ENCODE measurements at places on chromosomes 2 and 18.

- DNase-seq = peak; percentile 2
Measured at GRCh38 chr2:236367506-236368289, 103.5 kb upstream of the ASB18 start.

DNA sequence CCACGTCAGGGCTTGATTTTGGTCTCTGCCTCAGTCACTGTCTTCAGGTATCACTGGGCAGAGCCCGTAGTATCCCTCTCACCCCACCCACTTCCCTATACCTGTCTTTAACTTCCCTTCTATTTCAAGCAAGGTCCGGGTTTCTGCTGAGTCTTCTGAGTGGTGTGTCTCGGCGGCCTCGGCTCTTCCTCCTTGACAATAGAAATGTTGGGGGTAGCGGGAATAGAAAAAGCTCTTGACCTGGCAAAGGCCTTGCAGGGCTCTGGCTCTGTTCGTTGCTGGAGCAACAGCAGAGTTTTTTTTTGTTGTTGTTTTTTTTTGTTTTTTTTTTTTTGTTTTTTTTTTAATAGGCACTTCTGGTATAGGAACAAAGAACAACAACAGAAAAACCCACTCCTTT lies 16.0 kb upstream of the IGFBP5 start:
- no peak for DNase-seq

GRCh38 chr2:143601828-143602227 lies 472.6 kb downstream of the ARHGAP15 start:
- DNase-seq = no peak

GRCh38 chr2:126515471-126515870 lies 140.5 kb upstream of the GYPC start:
- DNase-seq = no peak

- no peak for DNase-seq
Measured at GRCh38 chr18:22998344-22998743, 65.2 kb downstream of the RBBP8 start.

DNA sequence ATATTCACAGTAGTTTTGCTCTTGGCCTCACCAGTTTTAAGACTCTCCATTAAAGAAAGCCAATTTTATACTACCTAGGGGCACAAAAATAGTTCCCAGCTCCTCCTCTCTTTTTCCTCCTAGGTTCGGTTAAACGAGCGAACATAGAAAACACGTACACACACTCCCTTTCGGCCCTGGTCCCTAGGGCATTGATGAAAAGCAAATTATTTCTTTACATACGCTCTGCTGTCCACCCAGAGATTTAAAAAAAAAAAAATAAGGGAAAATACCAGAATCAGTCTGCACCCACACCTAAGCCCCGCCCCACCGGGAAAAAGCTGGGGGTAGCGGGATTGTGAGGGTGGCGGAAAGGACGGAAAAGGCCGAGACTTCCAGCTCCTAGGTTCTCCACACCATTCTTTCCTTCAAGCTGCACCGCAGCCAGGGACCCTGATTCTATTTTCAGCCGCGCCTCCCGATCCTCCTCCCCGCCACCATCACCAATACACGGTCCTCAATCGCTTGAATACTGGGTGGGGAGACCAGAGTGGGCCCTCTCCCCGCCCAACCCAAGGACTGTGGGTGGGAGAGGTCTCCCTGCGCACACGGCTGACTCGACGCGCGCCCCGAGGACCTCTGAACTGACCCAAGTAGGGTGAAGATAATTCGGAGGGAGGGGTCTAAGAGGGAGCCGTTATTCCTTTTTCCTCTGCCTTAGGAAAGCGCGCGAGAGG lies 769 bp downstream of the ATF2 start:
- peak; percentile 35 for DNase-seq

GRCh38 chr2:205177546-205177945 lies 504.8 kb upstream of the NRP2 start:
- DNase-seq = no peak

- no peak for DNase-seq
Measured at GRCh38 chr2:18094277-18094676, 215.8 kb downstream of the KCNS3 start.

DNA sequence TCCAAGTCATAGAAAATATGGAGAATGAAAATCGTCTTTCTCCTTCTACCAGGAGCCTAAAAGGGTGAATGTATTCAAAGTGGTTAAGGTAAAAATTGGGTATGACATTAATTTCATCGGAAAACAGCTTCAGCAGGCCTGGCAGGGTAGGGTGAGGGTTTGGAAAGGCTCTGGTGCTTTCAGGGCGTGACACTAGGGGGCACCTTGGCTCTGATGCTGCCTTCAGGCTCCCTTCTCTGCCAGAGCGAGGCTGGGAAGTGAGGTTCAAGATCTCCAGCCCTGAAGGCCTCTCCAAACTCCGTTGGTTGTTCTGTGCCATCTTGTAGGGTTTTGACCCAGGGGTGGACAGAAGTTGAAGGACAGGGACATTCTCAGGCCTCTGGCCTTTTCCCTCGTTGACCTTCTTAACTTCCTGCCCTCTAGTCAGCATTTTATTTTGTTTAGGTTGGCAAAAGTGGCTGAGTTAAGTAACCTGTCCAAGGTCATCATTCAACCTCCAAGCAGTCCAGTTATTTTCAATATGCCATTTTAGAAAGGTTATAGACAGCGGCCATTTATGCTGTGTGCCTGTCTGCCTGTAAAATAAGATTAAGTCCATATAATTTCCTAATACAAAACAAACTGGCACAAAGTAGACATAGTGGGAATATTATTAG lies 40.3 kb downstream of the EML6 start:
- DNase-seq = no peak

DNA sequence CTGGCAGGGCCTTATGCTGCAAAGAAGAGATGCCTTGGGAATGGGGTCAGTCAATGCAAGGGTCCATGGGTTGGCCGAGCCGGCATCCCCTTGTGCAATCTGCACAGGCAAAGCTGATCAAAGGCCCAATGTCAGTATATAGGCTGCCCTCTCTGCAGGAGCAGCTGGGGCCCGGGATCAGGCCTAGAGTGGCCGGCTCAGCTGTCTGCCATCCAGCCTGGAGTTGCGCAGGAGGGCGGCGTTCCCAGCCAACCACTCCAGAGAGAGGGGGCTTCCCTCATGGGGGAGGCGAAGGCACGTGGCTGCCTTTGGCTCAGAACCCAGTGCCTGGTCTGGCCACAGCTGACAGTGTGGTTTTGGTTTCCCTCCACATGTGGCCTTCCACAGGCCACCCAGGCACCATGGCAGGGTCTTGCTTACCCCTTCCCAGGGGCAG lies 3.9 kb downstream of the INPP5D start:
- no peak for DNase-seq

- no peak for DNase-seq
Measured at GRCh38 chr2:206040525-206040924, 45.4 kb downstream of the INO80D start.

DNA sequence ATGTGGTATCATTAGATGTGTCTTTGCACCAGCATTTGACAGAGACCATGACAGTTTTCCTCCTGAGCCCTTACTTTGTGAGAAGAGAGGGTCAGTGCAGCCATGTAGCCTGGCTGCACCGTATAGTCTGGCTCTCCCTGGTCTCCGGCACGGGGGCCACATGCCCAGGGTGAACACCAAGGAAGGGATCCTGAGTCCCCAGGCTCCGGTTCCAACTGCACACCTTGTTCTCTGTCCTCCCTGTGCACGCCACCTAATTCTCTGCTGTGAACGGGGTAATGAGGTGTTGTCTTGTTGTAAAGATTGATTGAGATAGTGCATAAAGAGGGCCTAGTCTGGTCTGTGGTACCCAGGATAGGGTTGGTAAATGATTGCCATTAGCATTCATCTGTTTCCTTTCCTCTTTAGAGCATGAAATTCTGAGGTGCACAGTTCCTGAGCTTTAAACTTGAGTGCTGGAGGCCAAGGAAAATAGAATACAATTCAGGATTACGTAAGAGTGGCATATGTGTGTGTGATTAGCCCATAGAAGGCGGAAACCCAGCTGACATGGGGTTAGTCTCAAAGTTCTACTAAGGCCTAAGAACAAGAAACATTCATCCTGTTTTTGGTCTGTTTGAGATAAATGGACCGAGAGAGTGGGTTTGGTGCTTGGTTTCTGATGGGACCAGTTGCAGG lies 55.5 kb downstream of the NCK2 start:
- DNase-seq = no peak

DNA sequence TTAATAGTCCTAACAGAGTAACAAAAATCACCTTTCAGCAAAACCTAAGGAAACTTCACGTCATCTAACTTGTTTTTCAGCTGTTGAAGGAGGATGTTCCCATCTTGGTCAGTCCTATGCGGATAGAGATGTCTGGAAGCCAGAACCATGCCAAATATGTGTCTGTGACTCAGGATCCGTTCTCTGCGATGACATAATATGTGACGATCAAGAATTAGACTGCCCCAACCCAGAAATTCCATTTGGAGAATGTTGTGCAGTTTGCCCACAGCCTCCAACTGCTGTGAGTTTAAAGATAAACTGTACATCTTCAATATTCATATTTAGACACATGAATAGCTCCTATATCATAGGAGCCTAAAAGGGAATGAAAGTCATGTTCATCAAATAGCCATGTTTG lies 10.5 kb downstream of the COL3A1 start:
- no peak for DNase-seq

GRCh38 chr18:8976606-8977005 lies 125.9 kb upstream of the NDUFV2 start:
- DNase-seq = no peak

GRCh38 chr2:240601061-240601830 lies 14.7 kb downstream of the CAPN10 start:
- peak; percentile 11 for DNase-seq

- DNase-seq = no peak
Measured at GRCh38 chr2:219783359-219783975, 156.0 kb downstream of the SLC4A3 start.

GRCh38 chr2:202555356-202555755 lies 79.4 kb upstream of the FAM117B start:
- no peak for DNase-seq

Measured in pancreas (tissue), 10 donors.